Stimulated activated CD4-positive, alpha-beta T cell treated with anti-CD3 and anti-CD28 coated beads, Interleukin-1b, Interleukin-23, amount 100 ng/mL, for 1 hour (primary cell): ENCODE measurements at places on chromosomes 4 and X.

GRCh38 chr4:95114521-95114920 lies 356.8 kb downstream of the BMPR1B start:
- DNase-seq: no peak

DNA sequence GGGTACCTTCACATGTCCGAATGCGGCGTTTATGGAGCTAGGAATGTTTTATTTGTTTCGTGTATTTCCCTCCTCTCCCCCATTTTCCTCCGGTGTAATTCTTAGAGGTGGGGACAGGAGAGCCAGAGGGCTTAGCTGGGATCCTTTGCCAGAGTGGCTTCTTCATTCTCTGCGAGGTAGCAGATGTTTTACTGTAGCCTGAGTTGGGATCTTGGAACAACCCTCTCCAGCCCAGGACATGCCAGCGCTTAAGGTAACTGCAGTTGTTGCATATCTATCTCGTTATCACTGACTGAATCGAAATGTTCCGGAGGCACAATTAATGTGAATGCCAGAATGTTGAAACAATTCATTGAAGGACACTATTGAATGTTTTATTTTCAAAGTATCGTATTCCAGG lies 59.0 kb upstream of the DYNLT3 start:
- DNase-seq: no peak

DNA sequence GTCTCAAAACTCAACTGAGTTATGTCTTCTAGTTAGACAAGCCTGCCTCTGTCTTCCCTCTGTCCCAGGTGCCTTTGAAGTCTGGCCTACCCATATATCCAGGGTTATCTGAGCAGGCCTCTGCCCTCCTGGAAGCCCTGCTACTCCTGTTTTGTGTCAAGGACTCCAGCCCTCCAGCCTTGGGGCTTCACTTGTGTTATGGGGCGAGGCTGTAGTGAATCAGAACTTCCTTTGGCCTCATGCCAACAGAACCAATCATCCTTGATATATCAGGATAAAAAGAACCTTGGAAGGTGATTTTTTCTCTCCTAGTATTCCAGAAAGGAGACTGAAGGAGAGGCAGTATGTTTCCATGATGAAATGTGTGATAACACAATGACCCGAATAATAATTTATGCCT lies 8.9 kb upstream of the ADGRG4 start:
- DNase-seq: no peak

GRCh38 chr4:11602606-11603340 lies 174.1 kb upstream of the HS3ST1 start:
- no peak for DNase-seq

DNA sequence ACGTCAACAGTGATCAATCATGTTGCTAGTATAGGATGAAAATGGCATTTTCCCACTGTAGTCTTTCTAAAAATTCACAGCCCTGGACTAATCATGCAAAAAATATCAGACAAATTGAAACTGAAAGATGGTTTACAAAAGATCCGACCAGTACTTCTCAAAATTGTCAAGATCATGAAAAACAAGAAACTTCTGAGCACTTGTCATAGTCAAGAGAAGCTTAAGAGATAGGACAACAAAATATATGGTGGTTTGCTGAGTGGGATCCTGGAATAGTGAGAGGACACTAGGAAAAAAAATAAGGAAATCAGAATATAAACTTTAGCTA lies 101.1 kb downstream of the NAA11 start:
- DNase-seq: no peak
